ENCODE measurements at places on chromosomes 7 and 10.

- DNase-seq, result no peak
Measured at GRCh38 chr10:128576943-128577670, 450.9 kb upstream of the MKI67 start.

DNA sequence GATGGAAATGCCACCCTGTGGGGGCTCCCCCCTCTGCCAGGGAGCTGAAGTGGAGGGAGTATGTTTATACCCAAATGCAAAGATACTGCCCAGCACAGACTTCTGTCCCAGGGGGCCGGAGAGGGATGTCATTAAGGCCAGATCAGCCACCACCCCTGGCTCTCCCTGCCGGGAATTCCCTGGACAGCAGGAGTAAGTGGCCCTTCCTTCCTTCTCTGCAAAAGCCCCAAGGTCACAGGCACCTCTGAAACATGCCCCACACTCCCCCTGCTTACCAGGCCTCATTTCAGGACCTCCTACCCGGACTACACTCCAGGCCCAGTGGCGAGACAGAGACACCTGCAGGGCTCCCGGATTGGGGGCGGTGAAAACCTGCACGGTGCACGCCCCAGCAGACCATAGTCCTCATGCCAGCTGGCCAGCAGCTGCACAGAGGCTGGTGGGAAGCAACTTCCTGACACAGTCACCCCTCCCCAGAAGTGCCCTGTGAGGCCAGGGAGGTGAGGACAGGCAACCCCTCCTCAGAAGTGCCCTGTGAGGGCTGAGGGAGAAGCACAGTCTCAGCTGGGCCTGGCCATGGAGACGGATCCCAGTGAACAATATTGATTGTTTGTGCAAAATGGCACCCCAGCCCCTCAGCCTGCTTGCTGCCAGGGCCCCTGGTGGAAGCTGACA, 33.0 kb upstream of the RET start:
- no peak for DNase-seq

DNA sequence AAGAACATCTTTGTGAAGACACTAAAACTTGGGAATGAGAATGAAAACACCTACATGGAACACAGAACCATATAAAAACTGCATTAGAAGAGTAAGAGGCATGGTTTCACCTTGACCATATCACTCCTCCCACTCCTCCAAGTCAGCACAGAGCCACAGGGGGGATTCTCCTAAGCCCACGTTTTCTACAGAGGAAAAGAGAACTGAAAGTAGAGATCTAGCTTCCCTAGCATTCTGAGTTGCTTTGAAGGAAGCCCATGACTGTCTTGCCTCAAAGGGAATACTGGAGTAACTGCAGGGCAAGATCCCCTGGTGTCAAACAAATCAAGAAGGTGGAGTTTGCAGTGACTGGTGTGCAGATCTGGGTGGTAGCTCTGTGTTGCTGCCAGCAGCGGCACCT, 43.9 kb downstream of the HBP1 start:
- DNase-seq, result no peak

DNA sequence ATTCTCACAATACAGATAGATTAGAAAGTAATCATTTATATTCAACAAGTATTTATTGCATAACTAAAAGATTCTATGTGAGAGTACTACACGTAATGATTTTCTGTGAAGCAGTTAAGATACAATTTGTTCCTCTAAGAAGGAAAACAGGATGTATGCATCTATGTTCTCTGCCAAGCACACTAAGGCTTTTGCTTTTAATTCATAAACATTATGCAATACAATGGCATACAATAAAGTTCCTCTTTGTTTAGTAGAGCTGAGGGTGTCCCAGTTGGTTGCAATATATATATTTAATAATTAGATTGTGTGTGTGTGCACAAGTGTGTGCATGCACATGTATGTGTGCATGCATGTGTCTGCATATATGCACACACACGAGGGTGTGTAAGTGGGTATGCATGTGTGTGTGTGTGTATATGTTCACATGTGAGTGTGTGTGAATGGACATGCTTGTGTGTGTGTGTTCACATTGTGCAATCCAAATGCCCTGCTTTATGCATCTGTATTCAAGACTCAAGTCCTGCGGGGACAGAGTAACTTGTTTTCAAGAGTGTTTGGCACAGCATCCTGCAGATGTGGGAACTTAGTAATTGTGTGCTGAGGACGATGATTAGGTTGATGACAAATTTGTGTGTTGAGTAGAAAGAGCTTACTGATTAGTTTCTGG, 481.5 kb upstream of the KLF6 start:
- DNase-seq, result no peak

GRCh38 chr10:12985347-12985746, 16.2 kb downstream of the CCDC3 start:
- no peak for DNase-seq

DNA sequence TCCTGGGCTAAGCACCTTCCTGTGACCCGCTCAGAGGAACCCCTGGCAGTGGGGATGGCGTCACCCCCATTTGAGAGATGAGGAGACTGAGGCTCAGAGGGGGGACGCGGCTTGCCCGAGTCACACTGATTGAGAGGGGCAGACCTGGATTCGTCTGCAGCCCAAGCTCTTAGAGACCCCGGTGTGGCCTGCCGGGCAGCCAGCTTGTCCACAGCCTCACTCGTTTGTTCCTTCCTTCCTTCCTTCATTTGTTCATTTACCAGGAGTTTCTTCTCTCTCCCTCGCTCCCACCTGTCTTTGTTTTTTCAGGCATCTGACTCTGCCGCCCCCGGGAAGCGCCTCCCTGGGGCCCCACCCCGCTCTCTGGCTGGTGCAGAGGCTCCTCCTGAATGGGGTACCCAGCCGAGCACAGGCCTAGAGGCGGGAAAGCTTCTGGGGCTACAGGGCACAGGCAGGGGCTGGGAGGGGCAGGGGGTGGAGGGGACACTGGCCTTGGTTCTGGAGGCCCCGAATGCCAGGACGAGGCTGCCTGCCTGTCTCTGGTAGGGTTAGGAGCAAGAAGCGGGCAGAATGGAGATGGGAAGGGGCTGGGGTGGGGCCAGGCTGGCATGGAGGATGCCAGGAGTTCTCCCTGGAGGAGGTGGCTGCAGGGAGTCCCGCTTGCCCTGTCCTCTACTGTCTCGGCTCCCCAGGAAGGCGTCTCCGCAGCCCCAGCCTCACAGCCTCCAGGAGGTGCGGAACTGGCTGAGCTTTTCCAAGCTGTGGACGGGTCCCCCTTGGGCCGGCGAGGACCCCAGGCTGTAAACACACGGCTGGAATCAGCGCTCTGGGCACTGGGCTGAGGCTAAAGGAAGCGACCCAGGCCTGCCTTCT, 91.6 kb downstream of the UNCX start:
- DNase-seq, result no peak
